ENCODE measurements at places on chromosomes 1 and 21.
A peak's percentile ranks its signal among the peaks of the same experiment; 100 is the strongest.

DNA sequence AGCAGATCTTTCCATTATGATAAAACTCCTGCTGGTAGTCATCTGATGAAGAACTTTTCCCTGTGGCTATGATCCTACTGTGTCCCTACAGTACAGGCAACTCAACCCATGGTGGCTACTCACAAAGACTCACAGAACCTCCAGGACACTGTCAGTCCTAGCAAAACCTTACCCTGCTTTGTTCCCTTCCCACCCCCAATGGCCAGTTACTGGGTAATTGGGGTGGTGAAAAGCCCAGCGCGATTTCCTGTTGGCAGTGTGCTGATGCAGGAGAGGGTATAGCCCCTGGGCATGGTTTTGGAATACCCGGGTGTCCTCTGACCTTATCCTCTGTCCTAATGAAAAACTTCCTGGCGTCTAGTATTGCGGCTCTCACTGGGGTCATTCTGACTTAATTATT, 533 bp upstream of the RGL1 start:
- DNase-seq: no peak

- DNase-seq: no peak
These were observed 429 bp downstream of the SRRM1 start for GRCh38 chr1:24643363-24644099.

- no peak for DNase-seq
These were observed 34.3 kb downstream of the PCNX2 start for GRCh38 chr1:233261206-233261605.

DNA sequence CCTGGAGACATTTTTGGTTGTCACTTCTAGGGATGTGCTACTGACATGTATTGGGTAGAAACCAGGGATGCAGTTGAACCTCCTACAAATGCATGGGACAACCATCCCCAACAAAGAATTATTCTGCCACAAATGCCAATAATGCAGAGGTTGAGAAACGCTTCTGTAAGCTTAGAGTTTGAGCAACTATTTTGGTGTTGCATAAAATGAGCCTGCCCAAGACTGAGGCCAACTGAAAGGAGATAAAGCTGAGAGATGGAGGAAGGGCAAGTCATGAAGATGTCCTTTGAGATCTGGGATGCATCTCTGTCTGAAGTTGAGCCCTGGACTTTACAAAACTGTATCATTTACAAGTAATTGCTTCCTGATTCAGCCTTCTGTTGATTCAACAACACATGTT, 106.9 kb downstream of the KCNJ15 start:
- DNase-seq: no peak

DNA sequence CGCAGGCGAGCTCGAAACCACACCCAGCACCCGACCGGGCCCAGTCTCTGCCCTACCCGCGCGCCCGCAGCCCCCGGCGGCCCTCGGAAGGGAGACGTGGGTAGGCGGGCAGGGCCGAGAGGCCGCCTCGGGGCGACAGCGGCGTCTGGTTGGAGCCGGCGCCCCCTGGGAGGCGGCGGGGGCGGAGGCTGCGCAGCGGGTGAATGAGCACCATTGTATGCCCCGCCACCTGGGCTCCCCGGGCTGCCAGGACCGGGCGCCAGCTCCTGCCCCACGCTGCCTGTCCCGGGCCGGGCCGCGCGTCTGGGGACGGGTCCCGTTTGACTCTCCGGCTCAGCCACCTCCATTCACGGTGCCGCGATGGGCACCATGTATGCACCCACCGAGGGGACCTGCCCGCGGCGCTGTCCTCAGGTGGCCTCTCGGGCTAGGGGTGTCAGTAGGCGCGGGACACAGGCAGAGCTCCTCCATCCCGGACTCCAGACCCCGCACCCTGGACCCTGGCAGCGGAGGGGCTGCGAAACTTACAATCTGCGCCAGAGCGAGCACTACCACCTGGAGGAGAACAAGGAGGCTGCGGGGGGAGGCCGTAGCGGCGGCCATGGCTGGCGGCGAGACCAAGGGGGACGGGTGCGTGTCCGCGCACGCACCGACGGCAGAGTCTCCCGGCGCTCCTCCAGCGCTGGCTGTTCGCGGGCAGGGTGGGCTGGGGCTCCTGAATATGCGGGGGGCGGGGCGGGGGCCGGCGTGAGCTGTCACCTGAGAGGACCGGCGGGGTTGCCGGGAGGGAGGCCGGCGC, at the start of gene COL9A2:
Gene COL9A2, minus strand, starts transcription at position 692 of the 799 bp plus-strand sequence. Its CDS starts 89 bp downstream, at position 603.
- DNase-seq: no peak

DNA sequence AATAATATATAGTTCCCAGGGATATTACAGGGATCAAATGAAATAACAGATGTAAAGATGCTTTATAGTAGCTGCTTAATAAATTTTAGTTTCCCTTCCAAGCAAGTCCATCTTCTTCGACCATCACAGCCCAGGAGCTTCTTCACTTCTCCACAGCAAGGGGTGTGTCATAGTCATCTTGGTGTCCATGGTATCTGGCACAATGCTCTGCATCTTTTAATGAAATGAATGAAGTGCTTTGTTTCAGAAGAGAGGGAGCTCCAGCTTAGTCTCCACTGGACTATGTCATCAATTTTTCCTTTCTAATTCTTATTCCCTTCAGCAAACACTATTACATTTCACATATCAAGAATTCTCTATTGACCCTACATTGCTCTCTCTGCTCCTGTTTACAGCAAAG, 4.9 kb upstream of the MACF1 start:
- DNase-seq: no peak

DNA sequence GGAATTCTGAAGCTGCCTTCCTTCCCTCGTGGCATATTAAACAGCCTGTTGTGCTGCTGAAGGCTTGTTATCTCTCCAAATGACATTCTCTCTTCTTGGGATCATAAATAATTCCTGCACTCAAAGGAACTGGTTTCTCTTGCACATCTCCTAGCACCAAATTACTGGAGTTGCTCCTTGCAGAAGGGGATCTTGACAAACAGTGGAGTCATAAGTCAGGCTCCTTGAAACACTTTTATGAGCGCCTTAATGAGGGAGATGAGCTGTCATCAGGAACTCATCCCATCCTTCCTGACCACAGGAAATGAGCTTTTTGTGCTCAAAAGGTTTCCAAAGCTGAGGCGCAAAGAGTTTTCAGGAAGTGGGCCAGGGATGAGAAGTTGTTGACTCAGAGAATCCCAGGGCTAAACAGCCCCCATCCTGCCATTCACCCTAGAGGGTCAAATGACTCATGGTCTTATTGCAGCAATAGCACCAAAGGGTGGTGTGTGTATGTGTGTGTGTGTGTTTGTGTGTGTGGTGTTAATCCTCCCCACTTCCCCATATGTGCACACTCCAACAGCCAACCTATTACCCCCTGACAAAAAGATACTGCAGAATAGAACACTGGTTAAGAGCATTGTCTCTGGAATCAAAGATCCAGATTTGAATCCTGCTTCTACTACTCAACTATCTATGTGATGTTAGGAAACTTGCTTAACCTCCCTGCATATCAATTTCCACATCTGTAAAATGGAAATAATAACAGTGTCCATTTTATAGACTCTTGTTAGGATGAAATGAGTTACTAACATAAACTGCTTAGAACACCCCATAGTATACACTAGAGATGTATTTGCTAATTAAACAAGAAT, 2.8 kb upstream of the PHC2 start:
- peak; percentile 24 for DNase-seq

DNA sequence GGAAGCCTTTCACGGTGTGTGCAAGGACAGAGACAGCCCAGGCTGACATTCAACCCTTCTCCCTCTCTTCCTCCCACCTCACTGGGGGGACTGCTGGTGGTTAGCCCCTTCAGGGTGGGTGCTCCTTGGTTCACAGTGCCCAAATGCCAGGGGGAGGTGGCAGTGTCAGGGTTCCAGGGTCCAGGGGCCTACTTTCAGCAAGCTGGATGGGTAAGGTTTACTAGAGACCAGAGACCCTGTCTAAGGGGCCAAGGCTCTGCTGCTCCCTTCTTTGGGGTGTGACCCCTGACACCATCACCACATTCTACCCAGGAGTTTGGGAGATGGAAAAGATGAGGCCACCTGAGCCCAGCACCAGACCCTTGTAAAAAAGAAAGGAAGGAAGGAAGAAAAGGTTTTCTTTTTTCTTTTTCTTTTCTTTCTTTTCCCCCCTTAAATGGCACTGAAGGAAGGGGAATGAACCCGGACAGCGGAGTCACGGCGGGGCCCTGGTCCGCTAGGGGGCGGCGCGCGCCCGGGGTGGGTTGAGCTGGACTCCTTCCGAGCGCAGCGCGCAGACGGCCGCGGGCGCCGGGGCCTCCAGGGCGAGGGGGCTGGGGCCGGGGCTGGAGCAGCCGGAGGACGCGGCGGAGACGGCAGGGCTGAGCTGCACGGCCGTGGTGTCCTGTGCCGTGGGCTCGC, 18.8 kb downstream of the KNCN start:
- DNase-seq: no peak

GRCh38 chr1:226820941-226821718, 49.3 kb upstream of the PSEN2 start:
- DNase-seq: no peak

- DNase-seq: no peak
These were observed 594.8 kb downstream of the USP25 start for GRCh38 chr21:16324630-16325029.
